ENCODE measurements at places on chromosomes 16 and 17. TPM values are rescaled to one million over a fixed set of nuclear protein-coding genes. Genes with fewer than 3 reads are reported as not detected.

DNA sequence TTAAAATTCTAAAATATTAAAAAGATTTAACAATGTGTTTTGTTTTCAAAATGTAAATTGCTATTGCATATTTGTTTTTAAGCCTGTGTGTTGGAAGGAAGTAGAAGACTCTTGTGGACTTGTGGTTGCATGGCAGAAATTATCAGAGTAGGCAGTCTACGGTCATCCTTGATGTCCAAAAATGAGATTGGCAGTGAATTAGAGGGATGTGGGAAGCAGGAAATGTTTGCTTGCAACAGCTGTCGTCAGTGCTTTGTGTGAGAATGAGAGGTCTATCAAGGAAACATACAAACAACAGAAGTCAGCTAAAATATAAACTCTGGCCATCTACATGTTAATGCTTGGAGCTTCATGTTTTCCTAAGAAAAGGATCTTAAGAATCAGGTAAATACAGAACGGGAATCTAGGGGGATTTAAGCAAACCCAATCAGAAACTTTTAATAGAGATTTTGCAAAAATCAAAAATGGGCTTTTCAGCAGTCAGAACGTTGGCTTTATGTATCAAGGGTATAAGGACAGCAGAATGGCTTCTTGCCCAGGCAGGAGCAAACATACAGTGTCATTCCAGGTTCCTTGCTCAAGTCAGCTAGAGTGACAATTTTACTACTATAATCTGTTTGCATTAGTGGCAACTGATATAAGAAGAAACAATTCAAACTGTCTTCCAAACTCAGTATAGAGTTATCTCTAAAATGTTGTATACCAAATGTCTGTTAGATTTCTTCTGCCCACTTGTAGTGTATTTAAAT, 196.7 kb downstream of the CYB561 start:
- no peak for DNase-seq
- H3K4me3 ChIP-seq: no peak overlapping the region
- no peaks in the 10 kb centered on the region for H3K27me3 ChIP-seq

DNA sequence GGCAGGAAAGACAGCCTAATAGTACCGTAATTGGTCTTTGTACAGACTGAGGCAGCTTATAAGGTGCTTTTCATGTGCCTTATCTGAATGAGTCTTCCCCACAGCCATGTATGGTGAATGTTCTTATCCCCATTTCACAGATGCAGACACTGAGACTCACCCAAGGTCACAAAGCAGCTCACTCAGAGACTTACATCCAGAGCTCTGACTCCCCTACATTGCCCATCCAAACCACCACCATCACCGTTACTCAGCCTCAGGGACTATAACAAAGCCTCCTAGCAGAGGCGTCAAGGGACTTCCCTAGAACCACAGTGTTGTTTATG, 627 bp upstream of the GPR179 start:
- peaks cover 3% of the 10 kb centered on the region for H3K4me1 ChIP-seq
- no peaks in the 10 kb centered on the region for H3K27me3 ChIP-seq
- no peaks in the 10 kb centered on the region for H3K36me3 ChIP-seq

DNA sequence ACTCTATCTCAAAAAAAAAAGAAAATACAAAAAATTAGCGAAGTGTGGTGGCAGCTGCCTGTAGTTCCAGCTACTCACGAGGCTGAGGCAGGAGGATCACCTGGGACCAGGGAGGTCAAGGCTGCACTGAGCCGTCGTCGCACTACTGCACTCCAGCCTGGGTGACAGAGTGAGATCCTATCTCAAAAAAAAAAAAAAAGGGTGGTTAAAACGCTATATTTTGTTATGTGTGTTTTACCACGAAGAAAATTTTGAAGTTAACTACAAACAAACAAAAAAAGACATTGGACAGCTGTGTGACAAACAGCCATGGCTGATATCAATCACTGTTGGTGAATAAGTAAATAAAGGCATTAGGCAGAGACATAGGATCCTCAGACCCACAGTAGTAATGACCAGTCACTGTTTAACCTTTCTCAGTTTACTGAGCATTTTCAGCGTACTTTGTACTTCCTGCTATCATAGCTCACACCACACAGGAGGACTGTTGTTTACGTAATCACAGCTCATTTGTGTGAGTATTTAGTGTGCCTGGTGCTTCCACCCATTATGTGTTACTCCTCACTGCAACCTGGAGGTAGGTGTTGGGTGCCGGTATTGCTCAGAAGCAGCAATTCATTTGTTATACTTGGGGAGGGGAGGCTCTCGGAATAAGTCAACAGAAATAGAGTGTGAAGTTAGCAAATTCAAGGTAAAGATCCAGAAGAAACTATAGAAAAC, 55.4 kb downstream of the COPRS start:
- no peak for DNase-seq
- no peak overlapping the region for H3K27ac ChIP-seq
- H3K4me1 ChIP-seq: no peaks in the 10 kb centered on the region
- no peak overlapping the region for H3K4me3 ChIP-seq

DNA sequence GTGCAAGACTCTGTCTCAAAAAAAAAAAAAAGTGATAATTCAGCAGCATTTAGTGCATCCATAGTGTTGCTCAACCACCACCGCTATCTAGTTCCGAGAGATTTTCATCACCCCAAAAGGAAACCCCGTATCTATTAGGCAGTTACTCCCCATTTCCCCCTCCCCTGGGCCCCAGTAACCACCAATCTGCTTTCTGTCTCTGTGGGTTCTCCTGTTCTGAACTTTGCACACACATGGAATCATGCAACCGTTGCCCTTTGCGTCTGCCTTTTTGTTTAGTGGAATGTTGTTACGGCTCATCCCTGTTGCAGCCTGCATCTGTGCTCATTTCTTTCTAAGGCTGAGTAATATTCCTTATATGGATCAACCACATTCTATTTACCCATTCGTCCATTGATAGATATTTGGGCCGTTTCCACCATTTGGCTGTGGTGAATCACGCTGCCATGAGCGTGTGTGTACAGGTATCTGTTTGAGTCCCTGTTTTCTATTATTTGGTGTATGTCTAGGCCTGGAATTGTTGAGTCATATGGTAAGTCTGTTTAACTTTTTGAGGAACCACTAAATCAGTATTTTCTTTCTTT, 8.7 kb upstream of the SYNGR2 start:
- DNase-seq: peak; percentile 54
- H3K4me1 ChIP-seq: peaks cover 10% of the 10 kb centered on the region
- H3K27ac ChIP-seq: peak overlapping the region; percentile 61
- H3K36me3 ChIP-seq: no peaks in the 10 kb centered on the region
- H3K27me3 ChIP-seq: no peaks in the 10 kb centered on the region

DNA sequence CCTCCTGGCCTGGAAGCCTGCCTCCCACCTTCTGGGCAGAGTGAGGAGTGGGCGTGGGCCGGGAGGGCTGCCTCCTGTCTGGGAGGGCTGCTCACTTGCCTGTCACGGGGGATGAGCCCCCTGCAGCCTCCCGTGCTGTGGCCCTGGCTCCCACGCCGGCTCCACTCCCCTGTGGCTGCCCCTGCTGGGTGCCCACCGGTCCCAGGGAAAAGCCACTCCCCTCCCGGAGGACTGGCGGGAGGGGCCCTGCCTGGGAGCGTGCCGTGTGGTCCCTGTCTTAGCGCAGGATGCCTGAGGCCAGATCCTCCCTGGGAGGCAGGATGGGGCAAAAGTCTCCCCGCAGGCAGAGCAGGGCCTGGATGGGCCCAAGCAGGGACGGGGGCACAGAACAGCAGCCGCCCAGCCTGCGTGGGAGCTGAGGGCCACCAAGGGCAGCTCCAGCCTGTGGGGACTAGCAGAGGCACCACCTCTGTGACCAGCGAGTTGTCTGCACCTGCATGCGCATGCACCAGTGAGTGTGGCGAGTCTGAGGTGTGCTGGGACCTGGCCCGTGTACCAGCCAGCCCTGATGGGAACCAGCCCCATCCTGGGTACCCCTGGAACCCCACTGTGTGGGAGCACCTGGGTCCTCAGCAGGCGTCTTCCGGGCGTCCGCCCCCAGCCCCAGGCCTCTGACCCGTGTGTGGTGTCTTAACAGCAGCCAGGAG, 339.9 kb downstream of the SEC14L1 start:
- no peaks in the 10 kb centered on the region for H3K27me3 ChIP-seq
- no peak for DNase-seq
- no peak overlapping the region for H3K4me3 ChIP-seq

DNA sequence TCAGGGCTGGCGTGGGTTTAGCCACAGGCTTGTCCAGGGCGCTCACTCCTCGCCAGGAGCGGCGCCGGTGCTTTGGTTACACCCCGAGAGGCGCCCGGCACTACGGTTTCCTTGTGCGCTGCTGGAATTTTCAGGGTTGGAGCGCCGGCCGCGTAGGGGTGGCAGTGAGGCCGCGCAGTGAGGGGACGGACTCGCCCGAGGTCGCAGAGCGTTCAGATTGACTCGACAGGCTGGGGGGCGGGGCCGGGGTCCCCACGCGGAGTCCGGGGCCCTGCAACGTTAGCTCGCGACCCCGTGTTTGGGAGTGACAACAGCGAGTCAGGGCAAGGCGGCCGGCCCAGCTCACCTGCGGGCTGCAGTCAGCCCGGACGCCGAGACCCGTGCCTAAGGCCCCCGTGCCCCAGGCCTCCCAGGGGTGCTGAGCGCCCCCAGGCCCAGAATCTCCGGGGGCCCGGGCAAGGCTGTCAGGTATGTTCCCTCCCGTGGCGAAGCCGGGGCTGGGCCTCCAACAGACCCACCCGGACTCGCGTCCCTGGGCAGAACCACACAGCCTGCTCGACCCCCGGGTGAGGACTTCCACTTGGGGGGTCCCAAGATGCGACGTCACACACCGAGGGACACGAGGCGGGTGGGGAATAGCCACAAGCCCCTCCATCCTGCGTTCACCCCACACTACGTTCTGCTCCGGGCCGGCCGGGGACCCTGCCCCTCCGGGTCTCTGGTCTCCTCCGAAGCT, 1.3 kb upstream of the ACTG1 start:
- DNase-seq: peak; percentile 73
- peaks cover 22% of the 10 kb centered on the region for H3K4me1 ChIP-seq
- H3K36me3 ChIP-seq: peaks cover 36% of the 10 kb centered on the region
- H3K27ac ChIP-seq: peak overlapping the region; percentile 89

GRCh38 chr16:2212362-2213324, 2.0 kb upstream of the BRICD5 start:
- H3K4me1 ChIP-seq: peaks cover 21% of the 10 kb centered on the region
- peak overlapping the region; percentile 79 for H3K4me3 ChIP-seq
- H3K36me3 ChIP-seq: peaks cover 23% of the 10 kb centered on the region
- no peak overlapping the region for H3K27ac ChIP-seq
- H3K27me3 ChIP-seq: no peaks in the 10 kb centered on the region

DNA sequence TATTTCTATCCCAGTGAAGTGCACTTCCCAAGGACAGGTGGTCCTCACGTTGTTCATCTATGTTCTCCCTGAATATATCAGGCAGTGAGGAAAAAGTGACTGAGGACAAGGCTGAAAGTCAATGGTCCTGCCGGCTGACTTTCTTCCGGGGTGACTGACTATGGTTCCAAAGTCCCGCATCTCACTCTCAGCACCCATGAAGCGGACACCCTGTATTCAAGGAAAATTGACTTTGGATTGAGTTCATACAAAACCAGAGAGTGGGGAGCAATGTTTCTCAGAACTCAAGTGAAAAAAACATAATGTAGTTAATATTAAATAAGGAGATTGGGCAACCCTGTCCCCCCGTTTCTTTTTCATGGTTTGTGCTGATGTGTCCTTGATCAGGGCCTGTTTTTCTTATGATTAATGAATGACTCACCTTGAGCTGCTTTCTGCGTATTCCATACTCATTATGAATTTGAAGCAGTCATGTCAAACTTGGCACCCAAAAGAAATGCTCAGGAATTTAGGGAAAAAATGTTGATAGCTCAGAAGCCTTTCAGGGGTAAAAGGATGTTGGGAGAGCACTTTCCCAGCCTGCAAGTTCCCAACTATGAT, 184.0 kb downstream of the CYLD start:
- no peak overlapping the region for H3K27ac ChIP-seq
- no peaks in the 10 kb centered on the region for H3K4me1 ChIP-seq

DNA sequence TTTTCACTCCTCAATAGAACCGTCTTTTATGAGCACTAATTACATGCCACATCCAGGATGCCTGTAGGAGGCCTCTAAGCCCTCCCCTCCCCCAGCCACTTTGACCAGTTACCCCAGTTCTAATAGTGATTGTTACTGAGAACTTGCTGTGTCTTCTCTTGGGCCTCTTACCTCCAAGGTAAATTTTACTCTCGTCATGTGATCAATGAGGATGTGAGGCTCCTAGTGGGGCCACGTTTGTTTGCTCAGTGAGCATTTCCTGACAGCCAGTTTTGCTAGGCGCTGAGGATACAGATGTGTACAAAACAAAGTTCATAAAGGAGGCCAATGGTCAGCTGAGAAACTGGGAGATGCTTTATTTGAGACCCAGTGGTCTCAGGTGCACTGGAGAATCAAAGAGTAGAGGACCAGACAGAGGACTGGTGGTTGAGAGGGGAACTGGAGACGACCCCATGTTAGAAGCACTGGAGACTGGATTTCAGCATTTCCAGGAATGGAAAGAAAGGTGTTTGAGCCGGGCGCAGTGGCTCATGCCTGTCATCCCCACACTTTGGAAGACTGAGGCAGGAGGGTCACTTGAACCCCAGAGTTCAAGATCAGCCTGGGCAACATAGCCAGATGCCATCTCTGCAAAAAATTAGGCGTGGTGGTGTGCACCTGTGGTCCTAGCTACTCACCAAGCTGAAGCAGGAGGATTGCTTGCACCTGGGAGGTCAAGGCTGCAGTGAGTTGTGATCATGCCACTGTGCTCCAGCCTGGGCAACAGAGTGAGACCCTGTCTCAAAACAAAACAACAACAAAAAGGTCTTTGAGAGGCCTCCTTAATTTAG, 2.6 kb downstream of the ATP2C2 start:
- H3K36me3 ChIP-seq: no peaks in the 10 kb centered on the region
- H3K4me3 ChIP-seq: no peak overlapping the region
- peaks cover 1% of the 10 kb centered on the region for H3K4me1 ChIP-seq

- H3K27ac ChIP-seq: no peak overlapping the region
- H3K36me3 ChIP-seq: no peaks in the 10 kb centered on the region
- H3K27me3 ChIP-seq: peaks cover 4% of the 10 kb centered on the region
- no peak for DNase-seq
Observed at GRCh38 chr17:66904760-66905624, 59.5 kb upstream of the CACNG4 start.

GRCh38 chr16:64762211-64762610, 359.7 kb downstream of the CDH11 start:
- H3K4me3 ChIP-seq: no peak overlapping the region
- H3K4me1 ChIP-seq: no peaks in the 10 kb centered on the region
- H3K27me3 ChIP-seq: no peaks in the 10 kb centered on the region
- H3K27ac ChIP-seq: no peak overlapping the region

DNA sequence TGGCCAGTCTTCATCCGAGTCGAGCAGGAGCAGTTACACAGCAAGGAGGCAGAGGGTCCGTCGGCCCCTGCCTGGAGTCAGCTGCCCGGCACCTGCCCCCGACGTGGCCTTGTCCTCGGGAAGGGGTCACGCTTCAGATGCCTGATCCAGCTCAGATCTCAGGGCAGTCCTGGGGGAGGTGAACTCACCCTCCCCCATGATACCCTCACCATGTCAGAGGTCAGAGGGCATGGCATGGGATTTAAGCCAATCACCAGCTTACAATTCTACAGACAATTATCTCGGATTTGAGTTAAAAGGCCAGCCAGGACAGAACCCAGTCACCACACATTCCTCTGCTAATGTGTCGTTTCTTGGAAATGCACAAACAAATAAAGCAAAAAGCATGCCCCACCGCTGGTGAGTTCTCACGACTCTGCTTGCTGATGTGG, 211.3 kb downstream of the FOXL1 start:
- H3K27ac ChIP-seq: no peak overlapping the region
- no peak overlapping the region for H3K4me3 ChIP-seq
- no peaks in the 10 kb centered on the region for H3K36me3 ChIP-seq
- no peak for DNase-seq
- no peaks in the 10 kb centered on the region for H3K4me1 ChIP-seq
- H3K27me3 ChIP-seq: peaks cover 4% of the 10 kb centered on the region

Gene C16orf96
- 0.09 TPM for total RNA-seq

Gene LITAFD
- total RNA-seq: not detected

Gene NOL3
- total RNA-seq: 17.5 TPM

Gene SLC52A1
- total RNA-seq: 0.16 TPM

Gene GP1BA
- total RNA-seq: not detected

Gene ARSG
- total RNA-seq: 7.8 TPM

Gene KRT9
- not detected for total RNA-seq

Gene ACE
- total RNA-seq: 0.26 TPM

Measured in activated CD4-positive, alpha-beta T cell treated with anti-CD3 and anti-CD28 coated beads for 36 hours (primary cell).